Activated CD8-positive, alpha-beta memory T cell treated with anti-CD3 and anti-CD28 coated beads, Interleukin-2, amount 10 ng/mL, durations not matched to agents 7 days and 5 days (primary cell): ENCODE measurements at places on chromosomes 6 and 20. TPM values are rescaled to one million over a fixed set of nuclear protein-coding genes. Genes with fewer than 3 reads are reported as not detected.

The HLA-DQB1 gene
- 72.9 TPM for total RNA-seq

The IPCEF1 gene
- total RNA-seq, result 17.3 TPM

- no peak for DNase-seq
- no peak overlapping the region for H3K4me3 ChIP-seq
- H3K27ac ChIP-seq, result no peak overlapping the region
- H3K27me3 ChIP-seq, result peaks cover 20% of the 10 kb centered on the region
- no peaks in the 10 kb centered on the region for H3K36me3 ChIP-seq
- peaks cover 10% of the 10 kb centered on the region for H3K4me1 ChIP-seq
These were observed 42.8 kb upstream of the TASP1 start for GRCh38 chr20:13681248-13682125.

- no peaks in the 10 kb centered on the region for H3K36me3 ChIP-seq
- no peak overlapping the region for H3K4me3 ChIP-seq
- no peak for DNase-seq
- no peaks in the 10 kb centered on the region for H3K4me1 ChIP-seq
- H3K27ac ChIP-seq, result no peak overlapping the region
- H3K27me3 ChIP-seq, result peaks cover 9% of the 10 kb centered on the region
These were observed 15.2 kb downstream of the HNF4A start for GRCh38 chr20:44370639-44371218.

DNA sequence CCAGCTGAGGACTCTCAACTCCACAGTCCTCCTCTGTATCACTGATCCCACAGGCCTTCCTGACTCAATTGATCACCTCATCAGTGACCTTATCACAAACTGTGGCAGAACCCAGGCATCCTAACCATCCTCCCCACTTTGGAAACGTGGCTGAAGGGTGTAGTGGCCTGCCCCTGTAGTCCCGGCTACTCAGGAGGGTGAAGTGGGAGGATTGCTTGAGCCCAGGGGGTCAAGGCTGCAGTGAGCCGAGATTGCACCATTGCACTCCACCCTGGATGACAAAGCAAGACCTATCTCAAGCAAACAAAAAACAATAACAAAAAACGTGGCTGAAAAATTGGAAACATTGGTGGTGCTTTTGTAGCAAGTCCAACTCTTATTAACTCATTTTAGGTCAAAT lies 203.4 kb upstream of the ZNF217 start:
- DNase-seq, result no peak
- no peak overlapping the region for H3K27ac ChIP-seq
- no peak overlapping the region for H3K4me3 ChIP-seq
- H3K4me1 ChIP-seq, result no peaks in the 10 kb centered on the region
- H3K36me3 ChIP-seq, result peaks cover 2% of the 10 kb centered on the region

- H3K27ac ChIP-seq, result no peak overlapping the region
- DNase-seq, result no peak
- no peak overlapping the region for H3K4me3 ChIP-seq
- H3K36me3 ChIP-seq, result no peaks in the 10 kb centered on the region
- H3K27me3 ChIP-seq, result no peaks in the 10 kb centered on the region
These were observed 285.1 kb upstream of the ID4 start for GRCh38 chr6:19552076-19552475.
